ENCODE measurements at places on chromosomes 4 and X. TPM values are rescaled to one million over a fixed set of nuclear protein-coding genes. Genes with fewer than 3 reads are reported as not detected.

The MAGEC1 gene
- 3.9 TPM for total RNA-seq

The LRCH2 gene
- total RNA-seq: 2.8 TPM

The BGN gene
- total RNA-seq: 5.7 TPM

The ARMCX4 gene
- total RNA-seq: 0.54 TPM
